Head of caudate nucleus (tissue), 42 donors: ENCODE measurements at places on chromosomes 1 and 21.
A peak's percentile ranks its signal among the peaks of the same experiment; 100 is the strongest.

- DNase-seq, result no peak
Observed at GRCh38 chr1:21198929-21199328, 22.2 kb upstream of the EIF4G3 start.

GRCh38 chr1:43294761-43295160, 6.0 kb upstream of the TIE1 start:
- no peak for DNase-seq

GRCh38 chr21:31623664-31624063, 35.8 kb upstream of the SOD1 start:
- no peak for DNase-seq

DNA sequence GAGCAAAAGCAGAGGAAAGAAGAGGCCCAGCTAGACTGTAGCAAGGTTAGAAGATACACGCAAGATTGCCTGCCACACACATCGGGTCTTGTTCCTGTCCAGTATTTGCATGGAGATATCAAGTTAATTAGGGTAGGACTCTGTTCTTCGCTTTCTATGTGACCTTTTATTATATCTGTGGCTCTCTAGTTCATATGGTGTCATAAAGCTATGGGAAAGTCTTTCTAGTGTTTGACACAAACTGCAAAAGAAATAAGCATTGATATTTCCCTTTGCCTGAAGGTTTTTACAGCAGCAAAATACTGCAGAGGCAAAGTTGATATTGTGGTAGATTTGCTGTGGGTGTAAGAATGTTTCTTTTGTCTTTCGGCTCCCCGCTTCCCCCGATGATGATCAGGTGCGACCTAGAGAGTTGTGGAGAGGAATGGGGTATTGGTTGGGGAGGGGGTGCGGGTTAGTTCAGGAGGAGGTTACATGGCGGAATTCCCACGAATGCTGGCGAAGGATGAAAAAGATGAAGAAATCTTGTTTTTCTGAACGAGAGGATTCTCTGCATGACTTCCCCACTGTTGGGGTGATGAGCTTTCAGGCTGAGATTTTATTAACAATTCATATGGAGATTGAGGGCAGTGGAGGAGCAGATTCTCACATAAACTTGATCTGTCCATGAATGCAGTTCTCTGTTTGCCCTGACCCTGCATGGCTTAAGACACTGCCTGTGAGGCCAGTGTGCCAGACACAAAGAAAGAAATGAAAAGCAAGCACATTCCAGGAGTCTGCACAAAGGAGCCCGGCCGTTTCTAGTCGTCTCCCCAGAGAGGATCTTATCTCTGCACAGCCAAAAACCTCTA, 550.2 kb downstream of the USP25 start:
- peak; percentile 55 for DNase-seq

DNA sequence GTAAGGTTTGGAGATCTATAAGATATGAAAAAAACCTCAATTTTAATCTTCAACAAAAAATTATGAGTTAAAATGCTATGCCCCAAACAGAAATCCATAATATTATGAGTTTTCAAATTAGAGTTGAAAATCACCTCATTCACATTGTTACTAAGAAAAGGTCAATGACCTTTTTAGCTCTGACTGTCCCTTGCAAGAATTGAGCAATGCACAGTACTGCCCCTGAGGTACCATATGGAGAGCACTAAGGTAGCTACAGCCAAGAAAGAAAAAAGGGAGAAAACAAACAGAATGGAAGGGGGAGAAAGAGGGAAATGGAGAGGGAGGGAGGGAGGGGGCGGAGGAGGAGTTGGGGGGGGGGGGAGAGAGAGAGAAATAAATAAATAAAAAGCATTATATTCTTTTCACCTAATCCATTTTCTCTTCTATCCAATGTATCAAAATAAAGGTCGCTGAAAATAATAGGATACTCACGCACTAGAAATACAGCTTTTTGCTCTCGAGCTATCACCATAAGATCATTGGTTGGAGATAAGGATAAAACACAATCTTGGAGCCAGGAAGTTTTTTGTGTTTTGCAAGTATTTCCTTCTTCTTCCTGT, 58.8 kb downstream of the RAB3GAP2 start:
- no peak for DNase-seq

GRCh38 chr1:37434292-37435225, 39.8 kb upstream of the ZC3H12A start:
- peak; percentile 82 for DNase-seq
